Endodermal cell (in vitro differentiated cells): ENCODE measurements at places on chromosomes 11 and 22.

DNA sequence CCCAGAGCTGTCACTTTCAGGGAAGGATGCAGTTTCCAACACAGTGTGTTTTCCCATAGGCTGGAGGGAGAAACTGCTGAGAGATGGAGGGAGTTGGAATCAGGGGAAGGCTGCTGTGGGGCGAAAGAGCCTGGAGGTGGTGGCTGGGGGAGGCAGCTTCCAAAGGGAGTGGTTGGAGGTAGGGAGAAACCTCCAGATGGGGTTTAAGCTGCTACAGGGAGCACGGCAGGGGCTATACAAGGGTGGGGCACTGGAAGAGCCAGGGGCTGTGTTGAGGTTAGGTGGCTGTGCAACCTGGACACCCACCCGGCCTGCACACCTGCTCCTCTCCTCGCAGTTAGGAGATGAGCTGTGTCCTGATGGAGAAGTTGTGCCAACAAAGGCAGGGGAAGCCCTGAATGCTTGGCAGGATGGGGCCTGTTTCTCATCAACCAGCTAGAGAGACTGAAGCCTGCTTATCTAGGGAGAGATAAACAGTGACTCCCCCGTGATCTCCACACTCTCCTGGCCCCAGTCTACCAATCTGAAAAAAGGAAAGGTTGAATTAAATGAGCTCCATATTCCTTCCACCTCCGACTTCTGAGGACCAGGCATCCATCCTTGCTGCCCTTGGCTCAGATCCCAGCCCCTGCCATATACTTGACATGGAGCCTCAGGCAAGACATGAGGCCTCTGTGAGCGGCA, 3.6 kb upstream of the SLCO2B1 start:
- DNase-seq: no peak

DNA sequence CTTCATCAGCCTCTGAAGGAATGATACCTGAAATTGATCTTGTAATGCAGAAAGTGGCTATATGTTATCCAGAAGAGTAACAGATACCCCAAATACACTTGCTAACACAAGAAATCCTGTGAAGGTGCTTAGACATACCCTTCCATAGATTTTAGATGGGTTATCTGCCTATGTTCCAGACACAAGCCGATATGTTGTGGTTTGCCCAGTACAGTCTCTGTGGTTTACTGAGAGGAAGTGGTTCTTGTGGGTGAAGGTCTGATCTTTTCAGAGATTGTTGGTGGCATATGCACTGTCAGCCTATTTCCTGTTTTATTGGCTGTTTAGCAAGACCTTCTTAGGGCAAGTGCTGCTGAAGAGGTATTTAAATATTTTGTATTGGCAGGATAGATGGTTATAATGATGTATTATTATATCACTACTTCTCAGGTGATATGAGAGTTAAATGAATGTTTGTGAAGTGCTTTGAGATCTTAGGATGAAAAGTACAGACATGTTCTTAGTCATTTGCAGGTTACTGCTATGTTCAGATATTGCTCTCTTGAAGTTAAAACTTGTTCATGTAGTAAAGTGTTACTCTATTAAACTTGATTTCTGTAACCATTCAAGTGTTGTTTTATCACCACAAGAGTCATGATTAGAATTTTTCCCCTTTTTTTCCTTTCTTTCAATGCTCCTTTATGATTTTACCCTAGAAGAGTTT, 8.2 kb downstream of the ARHGEF12 start:
- no peak for DNase-seq

GRCh38 chr11:112728288-112728687, 232.9 kb upstream of the NCAM1 start:
- DNase-seq: no peak

DNA sequence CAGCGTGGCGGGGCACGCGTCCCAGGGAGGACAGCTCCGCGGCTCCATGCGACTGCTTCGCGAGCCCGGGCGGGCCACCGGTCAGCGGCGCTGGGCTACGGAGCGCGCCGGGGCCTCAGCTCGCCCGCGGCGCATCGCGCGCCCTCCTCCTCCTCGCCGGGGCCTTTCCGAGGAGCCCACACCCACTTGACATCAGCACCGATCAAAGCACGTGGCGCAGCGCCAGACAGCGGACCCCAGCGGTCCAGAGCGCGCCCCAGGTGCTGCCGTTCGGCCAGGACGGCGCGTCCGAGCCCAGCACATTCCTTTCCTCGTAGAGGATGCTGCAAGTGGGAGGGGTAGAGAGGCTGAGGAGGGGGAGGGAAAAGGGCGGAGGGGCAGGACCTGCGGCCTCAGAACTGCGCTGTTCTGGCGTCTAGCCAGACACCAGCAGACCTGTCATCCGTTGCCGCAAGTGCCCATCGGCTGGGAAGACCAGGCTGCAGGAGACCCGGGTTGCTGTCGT, 88.6 kb downstream of the PLEKHA7 start:
- peak; percentile 89 for DNase-seq

- DNase-seq: peak; percentile 67
Measured at GRCh38 chr11:22472306-22472705, 134.1 kb downstream of the SLC17A6 start.

DNA sequence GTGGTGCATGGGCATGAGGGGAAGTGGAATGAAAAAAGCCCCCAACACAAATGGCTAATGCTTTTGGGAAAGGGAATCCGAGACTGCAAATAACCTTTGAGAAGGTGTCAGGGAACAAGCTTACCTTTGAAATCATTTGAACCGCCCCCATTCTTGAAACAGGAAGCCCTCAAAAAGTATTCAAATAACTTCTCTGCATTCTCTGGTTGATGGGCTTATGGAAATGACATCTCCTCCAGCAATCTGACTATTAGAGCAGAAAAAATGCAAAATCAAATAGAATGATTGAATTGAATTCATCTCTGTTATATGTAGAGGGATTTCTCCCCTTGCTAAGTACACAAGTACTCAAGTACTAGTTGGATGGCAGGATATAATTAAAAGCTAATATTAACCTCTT, 409.9 kb downstream of the TMEM135 start:
- DNase-seq: no peak

GRCh38 chr22:45552580-45553350, 50.1 kb downstream of the FBLN1 start:
- peak; percentile 69 for DNase-seq

DNA sequence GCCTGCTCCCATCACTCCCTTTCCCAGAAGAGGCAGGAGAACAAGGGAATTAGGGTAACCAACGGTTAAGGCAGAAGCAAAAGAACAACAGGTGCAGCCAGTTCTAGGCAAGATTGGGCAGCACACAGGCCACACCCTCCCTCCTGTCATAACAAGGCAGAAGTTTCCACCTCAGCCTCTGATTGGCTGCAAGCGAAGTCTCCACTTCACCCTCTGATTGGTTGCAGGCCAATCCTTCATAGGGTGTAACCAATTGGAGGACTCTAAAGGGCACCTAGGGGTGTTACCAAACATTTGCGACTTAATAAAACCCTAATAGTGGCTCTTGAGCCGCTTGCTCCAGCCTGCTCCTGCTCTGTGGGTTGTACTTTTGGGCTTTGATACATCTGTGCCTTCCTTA, 153.8 kb downstream of the CACNA1I start:
- peak; percentile 67 for DNase-seq

GRCh38 chr11:128506999-128507611, 80.3 kb downstream of the ETS1 start:
- no peak for DNase-seq

- peak; percentile 61 for DNase-seq
Measured at GRCh38 chr22:26910845-26911244, 253.5 kb downstream of the MIAT start.

- DNase-seq: no peak
Measured at GRCh38 chr11:107770551-107770951, 58.7 kb upstream of the SLN start.

GRCh38 chr11:1755692-1756561, 5.5 kb upstream of the IFITM10 start:
- DNase-seq: no peak

DNA sequence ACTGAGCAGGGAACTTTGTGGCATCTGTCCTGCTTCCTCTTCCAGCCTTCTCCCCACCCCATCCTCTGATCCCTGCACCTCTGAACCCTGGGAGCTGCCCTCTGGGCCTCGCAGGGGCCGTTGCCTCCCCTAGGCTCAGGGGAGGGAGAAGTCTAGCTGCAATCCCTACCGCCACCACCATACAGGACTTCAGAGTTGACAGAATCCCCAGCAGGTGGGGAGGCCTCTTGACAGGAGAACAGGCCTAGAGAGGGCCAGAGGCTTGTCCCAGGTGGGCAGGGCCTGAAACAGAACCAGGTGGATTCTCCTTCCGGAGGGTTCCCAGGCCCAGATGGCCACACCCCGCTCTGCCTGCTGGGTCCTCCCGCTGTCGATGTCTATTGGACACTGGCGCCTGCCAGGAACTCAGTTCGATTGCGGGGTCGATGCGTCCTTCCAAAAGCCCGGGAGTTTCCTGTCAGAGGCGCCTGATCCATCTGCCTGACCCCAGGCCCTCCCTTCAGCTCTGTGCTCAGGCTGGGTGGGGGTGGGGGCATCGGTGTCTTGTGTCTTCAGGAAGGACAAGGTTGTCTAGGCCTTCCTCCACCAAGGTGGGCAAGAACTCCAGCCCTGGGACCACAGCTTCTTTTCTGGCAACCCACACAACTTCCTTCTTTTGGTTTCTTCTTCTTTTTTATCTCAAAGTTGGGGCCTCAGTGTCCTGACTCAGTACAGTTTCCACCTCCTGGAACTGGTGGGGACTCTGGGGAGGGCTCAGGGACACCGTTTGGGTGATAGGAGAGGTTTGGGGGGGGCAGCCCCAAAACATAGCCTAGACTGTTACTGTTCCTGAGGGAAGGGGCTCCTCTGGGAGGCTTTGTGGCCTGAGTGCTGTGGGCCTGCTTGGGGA, 6.4 kb downstream of the STARD10 start:
- peak; percentile 97 for DNase-seq

DNA sequence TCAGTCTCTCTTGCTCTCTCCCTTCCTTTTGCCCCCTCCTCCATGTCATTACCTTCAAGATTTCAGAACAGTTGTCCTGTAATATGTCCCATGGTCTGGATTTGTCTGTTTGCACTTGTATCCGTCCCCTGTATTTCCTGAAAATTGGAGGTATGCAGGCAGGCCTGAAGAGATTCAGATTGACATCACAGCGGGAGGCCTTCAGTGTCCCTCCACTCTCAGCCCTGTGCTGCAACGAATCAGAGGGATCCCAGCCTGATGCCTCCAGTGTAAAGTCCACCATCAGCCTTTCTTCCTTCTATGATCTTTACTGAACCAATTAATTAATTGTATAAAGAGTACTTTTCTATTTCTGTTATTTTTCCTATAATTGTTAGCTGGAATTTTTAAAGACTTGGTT, 57.3 kb downstream of the ELMOD1 start:
- DNase-seq: peak; percentile 79

- DNase-seq: no peak
Measured at GRCh38 chr11:99893811-99894210, 793.3 kb upstream of the ARHGAP42 start.

GRCh38 chr22:26318975-26319374, 110.1 kb upstream of the ASPHD2 start:
- DNase-seq: peak; percentile 59

DNA sequence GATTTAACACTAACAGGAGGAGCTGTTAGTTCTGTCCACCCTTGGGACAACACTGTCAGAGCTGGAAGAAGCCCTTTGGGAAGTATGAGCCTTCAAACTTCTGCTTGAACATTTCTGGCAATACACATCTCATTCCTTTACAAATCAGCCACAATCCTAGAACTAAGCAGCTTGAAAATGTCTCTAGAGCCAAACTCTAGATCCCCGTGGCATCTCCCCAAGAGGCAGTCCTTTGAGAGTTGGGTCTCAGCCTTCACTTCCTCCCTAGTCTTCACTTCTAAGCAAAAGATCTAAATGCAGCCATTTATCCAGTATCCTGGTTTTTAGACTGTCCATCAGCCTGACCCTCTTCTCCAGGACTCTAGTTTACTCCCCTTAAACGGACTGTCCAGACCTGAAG, 26.9 kb downstream of the ARFGAP2 start:
- DNase-seq: no peak

DNA sequence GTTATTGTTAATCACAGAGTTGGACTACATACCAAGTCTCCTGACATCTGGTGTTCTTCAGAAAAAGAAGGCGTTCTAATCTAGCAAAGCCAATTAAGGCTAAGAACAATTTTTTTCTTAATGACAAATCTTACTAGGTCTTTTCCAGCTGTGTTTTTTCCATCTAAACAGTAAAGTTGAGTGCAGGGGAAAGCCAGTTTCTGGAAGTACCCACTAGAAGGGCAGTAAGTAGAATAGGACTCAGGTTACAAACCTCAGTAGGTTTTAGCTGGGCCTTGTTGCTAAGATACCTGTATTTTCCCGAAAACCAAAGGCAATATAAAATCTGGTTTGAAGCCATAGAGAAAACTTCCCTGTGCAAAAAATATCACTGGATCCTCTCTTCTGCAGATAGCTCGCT, 351.9 kb downstream of the ETS1 start:
- DNase-seq: no peak

DNA sequence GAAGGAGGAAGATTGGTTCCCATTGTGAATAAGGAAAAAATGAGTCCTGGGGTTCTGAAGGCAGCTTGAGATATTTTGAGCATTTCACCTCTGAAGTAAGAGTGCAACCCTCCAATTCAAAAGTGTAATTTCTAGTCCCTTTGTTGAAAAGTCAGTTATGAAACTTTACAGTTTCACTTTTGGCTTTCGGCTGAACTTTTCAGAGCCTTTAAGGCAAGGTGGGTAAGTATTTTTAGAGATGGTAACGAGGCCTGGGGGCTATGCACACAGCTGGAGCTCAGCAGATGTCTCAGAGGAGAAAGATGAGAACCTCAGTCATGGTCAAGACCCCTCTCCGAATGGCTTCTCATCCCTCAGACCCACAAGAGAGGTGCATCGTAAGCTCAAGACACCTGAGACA, 267.6 kb downstream of the KIRREL3 start:
- no peak for DNase-seq
